ENCODE measurements at places on chromosomes 11 and 22.

- no peak for DNase-seq
These were observed 21.4 kb upstream of the HMOX1 start for GRCh38 chr22:35359380-35360065.

GRCh38 chr11:104098555-104098954, 62.1 kb downstream of the DDI1 start:
- DNase-seq = no peak

DNA sequence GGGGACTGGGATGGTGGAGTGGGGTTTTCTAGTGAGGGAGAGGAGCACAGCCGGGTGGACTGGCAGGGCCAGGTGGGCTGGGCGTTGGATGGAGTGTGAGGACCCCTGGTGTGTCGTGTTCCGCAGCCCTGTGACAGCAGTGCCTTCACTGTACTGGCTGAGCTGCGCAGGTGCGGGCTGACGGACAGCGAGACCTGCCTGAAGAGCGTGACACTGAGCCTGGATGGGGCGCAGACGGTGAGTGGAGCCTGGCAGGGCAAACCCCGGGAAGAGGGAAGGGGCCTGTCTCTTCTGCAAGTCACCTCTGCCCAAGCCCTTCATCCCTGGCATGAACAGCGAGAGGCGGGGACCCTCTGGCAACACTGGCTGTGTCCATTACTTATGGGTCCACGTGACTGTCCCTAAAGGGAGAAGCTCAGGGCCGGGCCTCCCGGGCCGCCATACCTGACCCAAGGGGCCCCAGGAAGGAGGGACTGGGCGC, 10.0 kb downstream of the MUC5AC start:
- no peak for DNase-seq

DNA sequence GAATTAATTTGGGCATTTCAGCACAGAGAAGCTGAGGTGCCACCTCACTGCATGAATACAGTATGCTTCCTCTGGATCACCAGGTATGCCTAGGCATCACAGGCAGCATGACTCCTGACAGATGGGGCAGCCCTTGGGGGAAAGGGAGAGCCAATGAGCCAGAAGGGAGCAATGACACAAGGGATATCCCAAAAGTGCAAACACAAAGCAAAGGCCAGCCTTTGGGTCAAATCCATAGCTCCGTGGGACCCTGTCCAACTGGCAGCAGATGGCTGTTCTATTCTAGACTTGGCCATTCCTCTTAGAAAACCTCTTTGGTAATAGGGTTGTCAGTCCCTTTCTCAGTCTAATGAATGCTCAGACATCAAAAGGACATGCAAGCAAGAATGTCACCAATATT, 73.3 kb downstream of the SERGEF start:
- DNase-seq = no peak

DNA sequence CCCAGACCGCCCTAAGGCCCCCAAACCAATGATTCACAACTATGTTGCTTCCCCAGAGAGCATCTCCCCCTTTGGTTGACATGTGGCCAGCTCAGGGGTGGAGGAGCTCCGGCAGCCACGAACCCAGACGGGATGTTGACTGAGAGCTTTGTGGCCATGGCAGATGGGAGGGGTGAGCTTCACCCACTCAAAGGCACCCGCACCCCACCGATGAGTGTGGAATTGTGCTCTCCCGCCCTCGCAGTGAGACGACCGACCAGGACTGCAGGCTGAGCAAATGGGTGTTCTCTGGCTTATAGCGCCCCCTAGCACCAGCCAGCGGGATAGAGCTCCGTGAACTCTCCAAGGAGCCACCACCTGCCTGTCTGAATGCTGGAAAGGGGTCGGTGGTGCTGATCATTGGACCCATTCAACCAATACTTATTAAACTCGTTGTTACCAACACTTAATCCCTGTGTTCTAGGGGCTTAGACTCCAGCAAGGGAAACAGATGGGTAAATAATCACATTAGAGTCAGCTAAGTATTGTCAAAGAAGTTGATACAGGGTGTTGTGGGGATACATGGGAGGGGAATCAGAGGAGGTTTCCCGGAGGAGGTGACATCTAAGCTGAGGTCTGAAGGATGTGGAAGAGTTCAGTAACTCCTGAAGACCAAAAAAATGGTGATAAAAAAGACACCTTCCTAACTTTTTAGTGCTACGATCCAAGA, 4.5 kb upstream of the TIMP3 start:
- DNase-seq = peak; percentile 80

- DNase-seq = no peak
These were observed 2.3 kb downstream of the ADORA2A start for GRCh38 chr22:24429411-24430365.

DNA sequence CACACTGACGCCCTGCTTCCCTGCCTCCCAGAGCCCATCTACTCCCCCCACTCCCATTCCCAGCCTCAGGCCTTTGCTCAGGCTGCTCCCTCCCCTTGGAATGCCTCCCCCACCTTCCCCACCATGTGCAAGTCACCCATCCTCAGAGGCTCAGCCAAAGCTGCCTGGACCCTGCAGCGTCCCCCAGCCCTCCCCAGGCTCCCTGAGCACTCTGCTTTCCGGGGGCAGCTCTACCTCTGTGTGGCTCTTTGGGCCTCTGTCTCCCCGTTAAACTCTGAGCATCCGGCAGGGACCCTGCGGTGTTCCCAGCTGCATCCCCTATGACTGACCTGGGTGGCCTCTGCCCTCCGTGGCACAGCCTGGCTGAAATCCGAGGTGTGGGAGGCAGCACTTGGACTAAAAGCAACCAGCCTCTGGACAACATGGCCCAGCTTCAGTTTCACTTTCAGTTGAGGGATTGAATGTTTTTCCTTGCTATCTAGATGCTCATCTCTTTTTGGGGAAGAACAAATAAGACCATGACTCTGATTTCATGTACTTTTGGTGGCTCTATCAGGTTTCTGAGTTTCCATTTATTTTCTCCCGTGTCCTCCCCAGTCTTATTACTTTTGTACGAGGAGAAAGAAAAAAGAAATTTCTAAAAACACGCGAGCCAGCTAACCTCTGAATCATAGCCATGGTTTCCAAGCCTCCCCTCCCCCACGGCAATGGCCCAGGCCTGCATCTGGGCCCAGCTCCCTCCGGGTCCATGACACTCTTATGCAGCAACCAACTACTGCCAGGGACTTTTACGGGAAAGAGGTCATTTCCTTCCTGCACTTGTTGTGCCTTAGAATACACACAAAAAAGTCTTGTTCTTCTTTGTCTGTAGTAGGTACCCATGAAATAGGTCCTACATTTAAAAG, 3.8 kb downstream of the APOL3 start:
- peak; percentile 85 for DNase-seq

DNA sequence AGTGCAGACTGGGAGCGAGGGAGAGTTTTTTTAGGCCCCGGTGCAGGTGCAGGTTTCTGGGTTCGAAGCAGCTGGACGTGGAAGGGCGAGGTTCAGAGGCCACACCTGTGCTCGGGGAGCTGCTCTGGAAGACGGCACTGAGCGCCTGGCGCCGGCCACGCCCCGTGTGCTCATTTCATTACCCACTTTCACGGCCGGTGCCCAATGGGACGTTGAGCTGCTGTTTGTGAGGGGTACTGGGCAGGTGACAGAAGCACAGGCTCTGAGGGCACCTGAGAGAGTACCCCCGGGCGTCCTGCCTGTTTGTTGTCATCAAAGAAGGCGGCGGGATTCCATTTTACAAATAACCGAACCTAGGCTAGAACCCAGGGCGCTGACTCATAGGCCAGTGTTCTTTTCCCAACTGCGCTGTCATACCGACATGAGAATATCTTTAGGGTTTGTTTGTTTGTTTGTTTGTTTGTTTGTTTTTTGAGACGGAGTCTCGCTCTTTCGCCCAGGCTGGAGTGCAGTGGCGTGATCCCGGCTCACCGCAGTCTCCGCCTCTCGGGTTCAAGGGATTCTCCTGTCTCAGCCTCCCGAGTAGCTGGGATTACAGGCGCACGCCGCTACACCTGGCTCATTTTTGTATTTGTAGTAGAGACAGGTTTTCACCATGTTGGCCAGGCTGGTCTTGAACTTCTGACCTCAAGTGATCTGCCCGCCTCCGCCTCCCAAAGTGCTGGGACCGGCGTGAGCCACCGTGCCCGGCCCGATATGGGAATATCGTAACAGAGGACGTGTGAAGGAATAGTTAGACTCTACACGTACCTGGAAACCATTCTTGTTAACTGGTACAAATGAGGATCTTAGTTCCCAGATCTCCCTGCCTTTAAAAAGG, 16.6 kb upstream of the SPTBN2 start:
- DNase-seq = peak; percentile 77

- DNase-seq = no peak
These were observed 11.9 kb upstream of the CERK start for GRCh38 chr22:46749682-46750529.
